ENCODE measurements at places on chromosomes 12 and 14. TPM values are rescaled to one million over a fixed set of nuclear protein-coding genes. Genes with fewer than 3 reads are reported as not detected.

Gene SNRPF
- 45.4 TPM for total RNA-seq

GRCh38 chr14:61475316-61475715, 153.9 kb downstream of the PRKCH start:
- no peak for DNase-seq

Gene LYZ
- not detected for total RNA-seq

GRCh38 chr12:86122846-86123468, 133.2 kb downstream of the MGAT4C start:
- DNase-seq, result no peak

- DNase-seq, result peak; percentile 56
These were observed 18.5 kb downstream of the NCOR2 start for GRCh38 chr12:124548854-124549378.

DNA sequence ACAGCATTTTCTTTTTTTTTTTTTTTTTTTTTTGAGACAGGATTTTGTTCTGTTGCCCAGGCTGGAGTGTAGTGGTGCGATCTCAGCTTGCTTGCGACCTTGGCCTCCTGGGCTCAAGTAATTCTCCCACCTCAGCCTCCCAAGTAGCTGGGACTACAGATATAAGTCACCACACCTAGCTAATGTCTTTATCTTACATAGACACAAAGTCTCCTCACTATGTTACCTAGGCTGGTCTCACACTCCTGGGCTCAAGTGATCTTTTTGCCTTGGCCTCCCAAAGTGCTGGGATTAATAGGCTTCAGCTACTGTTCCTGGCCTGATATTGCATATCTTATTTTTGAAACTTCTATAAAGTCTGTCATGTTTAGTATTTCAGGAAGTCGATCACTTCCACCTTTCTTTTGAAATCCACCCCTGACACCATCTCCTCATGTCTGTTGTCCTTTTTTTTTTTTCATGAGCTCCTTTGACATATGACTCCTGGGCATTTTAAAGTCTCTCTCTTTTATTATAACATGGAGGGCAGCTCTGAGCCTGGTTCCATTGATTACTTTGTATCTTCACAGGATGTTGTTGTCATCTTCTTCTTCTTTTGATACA, 5.9 kb upstream of the A2ML1 start:
- DNase-seq, result no peak

GRCh38 chr12:46493150-46493833, 120.7 kb upstream of the SLC38A2 start:
- no peak for DNase-seq

DNA sequence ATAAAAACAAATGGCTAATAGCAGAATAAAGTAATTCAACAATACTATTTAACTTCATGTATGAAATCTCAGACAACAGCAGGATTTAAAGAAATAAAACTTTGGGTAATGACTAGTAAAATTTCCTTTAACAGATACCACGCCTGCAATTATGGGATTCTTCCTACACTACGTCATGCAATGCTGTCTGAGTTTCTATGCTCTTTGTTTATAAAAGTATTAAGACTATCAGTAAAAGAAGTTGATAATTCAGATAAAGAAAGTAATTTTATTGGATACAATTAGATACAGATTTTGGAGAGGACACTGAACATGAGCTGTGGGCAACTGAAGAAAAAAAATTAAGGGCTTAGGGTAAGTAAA, 308.4 kb upstream of the LRFN5 start:
- DNase-seq, result no peak

Gene SLC17A8
- not detected for total RNA-seq

Gene KLRC2
- not detected for total RNA-seq

Gene NPFF
- total RNA-seq, result 0.58 TPM

Gene RAB15
- 4.8 TPM for total RNA-seq

GRCh38 chr12:108240928-108241327, 98.2 kb downstream of the CMKLR1 start:
- DNase-seq, result no peak

- DNase-seq, result no peak
These were observed 315.4 kb upstream of the KITLG start for GRCh38 chr12:88895634-88896033.

Gene SETD1B
- 14.1 TPM for total RNA-seq

- DNase-seq, result peak; percentile 70
These were observed 27.8 kb upstream of the GPR132 start for GRCh38 chr14:105093038-105093430.

- no peak for DNase-seq
These were observed 20.7 kb upstream of the CD69 start for GRCh38 chr12:9781360-9781759.

- no peak for DNase-seq
These were observed 125.5 kb downstream of the ZFP36L1 start for GRCh38 chr14:68667313-68667791.

Gene SIX6
- not detected for total RNA-seq

- DNase-seq, result no peak
These were observed 131.8 kb upstream of the MAP1LC3B2 start for GRCh38 chr12:116427200-116427930.
